ENCODE measurements at places on chromosomes 2 and 18.

- no peak for DNase-seq
Measured at GRCh38 chr2:238259061-238260020, 19.5 kb upstream of the HES6 start.

DNA sequence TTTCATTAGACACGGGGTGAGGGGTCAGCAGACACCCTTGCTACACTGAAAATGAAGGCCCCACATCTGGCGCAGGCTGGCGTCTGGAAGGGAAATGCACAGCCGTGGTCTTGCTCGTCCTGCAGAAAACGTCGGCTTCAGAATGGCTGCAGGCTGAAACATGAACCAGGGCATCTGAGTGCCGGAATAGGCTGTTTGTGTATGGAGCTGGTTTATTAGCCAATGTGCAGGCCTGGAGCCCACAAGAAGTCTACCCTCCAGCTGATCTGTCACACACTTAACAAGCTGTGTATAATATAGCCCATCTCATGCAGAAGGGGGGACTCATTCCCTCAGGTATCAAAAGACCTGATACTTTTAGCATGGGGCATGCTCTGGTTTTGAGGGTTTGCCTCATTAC is 153.4 kb upstream of the SOX11 start:
- DNase-seq = no peak

DNA sequence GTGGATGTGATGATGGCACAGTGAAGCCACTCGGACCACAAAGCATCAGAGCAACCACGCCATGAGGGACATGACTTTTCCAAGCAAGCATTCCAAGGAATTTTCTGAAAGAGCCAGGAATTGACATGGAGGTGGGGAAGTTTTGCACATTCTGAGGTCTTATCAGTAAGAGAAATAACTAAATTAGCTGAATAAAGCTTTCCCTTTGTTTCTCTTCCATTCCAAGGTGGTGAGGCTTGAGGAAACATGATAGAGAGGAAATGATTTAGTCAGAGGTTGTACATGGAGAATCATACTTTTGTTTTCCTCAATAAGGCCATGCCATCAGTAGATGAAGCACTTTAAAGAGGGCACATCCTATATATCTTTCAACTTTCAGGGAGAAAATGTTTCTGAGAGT is 115.7 kb upstream of the MMADHC start:
- DNase-seq = no peak

DNA sequence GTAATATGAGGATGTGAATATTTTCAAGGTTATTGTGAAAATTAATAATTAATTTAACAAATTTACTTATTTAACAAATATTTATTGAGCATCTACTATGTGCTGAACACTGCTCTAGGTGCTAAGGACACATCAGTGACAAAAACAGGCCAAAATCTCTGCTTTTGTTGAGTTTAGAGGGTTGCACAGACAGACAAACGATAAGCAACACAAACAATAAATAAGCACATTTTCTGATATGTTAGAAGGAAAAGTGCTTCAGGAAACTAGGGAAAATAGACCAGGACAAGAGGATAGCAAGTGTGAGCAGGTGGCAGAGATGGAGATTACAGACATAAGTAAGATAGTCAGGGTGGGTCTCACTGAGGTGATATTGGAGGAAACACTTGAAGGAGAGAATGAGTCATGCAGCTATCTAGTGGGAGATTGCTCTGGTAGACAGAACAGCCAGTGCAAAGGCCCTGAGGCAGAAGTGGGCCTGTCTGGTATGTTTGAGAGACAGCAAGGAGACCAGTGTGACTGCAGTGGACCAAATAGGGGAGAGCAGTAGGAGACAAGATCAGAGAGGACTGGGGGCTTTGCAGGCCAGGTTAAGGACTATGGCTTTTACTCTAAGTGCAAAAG is 38.3 kb downstream of the SFXN5 start:
- no peak for DNase-seq

- no peak for DNase-seq
Measured at GRCh38 chr18:75173738-75174137, 35.2 kb downstream of the PTGR3 start.

DNA sequence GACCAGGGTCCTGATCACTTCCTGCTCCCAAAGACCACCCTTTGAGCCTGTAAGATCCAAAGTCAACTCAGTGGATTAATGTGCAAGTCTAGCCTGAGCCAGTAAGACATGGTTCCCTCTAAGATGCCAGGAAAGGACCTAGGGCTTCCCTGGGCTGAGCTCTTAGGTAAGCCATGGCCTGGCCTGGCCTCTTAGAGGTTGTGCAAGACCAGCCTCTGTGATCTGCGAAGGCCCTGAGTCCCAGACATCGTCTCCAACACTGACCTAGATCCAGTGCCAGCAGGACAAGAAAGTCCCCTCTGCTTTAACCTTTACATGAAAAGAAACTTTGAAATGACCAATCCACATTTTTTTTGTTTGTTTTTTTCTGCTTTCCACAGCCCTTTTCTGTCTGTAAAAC is 73.6 kb upstream of the CYP1B1 start:
- no peak for DNase-seq

DNA sequence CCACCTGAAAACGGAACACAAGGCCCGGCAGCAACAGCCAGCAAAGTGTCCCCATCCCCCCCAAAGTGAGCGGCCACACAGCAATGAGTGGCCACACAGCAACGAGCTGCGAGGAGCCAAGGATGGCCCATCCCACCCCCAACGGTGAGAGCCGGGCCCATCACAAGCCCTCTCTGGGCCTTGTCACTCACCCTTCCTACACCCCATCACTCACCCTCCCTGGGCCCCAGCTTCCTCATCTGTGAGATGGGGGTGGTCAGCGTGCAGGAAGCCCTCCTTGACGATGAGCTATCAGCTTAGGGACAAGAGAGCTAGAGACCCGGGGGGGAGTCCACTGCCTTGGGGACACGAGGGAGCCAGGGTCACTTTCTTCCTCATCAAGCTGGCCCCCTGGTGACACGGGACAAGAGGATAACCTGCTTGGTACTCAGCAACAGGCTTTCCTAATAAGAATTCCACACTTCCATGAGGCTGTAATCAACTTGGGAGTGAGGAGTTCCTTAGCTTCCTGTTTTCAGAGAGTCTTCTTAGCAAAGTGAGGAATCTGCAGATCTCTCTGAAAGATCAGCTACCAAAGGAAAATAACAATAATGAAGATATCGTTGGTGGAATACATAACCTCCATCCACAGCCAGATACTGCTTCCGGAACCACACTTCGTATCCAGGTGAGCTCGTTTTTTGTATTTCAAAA is 92.8 kb downstream of the HDAC4 start:
- DNase-seq = no peak

- DNase-seq = no peak
Measured at GRCh38 chr18:27863780-27864430, 313.0 kb downstream of the CDH2 start.

DNA sequence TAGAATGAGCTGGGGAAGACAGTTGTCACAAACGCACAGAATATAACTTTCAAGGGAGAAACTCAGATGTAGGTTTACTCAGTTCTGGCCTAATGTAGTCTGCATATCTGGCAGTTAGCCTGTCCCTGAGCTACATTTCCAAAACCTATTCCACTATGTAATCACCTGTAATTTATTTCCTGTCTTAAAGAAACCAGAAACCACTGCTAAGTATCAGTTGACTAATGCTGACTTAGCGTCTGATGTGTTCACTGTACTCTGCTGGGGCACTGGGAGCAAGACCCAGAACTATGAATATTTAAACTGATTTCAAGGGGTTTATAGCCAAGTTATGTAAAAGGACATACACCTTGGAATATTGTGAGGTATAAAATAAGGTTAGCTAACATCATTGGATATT is 1995.2 kb upstream of the PIK3C3 start:
- DNase-seq = no peak

DNA sequence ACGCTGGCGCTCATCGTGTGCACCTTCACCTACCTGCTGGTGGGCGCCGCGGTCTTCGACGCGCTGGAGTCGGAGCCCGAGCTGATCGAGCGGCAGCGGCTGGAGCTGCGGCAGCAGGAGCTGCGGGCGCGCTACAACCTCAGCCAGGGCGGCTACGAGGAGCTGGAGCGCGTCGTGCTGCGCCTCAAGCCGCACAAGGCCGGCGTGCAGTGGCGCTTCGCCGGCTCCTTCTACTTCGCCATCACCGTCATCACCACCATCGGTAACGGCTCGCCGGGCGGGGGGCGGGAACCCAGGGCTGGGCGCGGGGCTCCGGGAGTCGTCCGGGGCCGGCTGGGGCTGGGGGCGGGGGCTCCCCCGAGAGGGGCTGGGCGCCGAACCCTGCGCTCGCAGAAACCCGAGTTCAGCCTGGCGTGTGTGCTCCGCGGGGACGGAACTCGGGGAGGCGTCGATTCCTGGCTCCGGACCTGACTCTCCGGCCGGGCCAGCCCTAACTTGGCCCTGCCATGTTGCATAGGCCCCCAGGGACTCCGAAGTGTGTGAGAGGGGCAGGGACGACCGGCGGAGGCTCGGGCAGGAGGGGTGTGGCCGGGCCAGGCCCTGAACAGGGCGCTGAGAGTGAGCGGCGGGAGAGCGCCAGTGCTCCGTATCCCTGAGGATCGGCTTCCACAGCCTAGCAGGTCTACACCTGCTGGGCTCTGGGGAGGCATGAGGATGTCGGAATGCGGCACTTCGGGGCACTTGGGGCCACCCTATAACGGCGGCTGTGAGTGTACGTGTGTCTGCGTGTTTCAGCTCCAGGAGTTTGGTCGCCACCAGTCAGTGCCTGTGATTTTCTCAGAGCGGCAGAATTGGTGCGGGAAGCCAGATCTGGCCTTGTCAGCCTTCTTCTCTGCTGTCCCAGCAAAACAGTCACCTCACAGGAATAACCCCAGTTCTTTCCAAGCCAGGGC is 651 bp downstream of the KCNK3 start:
- DNase-seq = no peak

GRCh38 chr2:85577063-85577385 is 362 bp upstream of the VAMP8 start:
- DNase-seq = no peak

GRCh38 chr2:237604960-237605359 is 14.4 kb upstream of the RAB17 start:
- DNase-seq = no peak

GRCh38 chr2:10525573-10526265 is 77.6 kb upstream of the ODC1 start:
- no peak for DNase-seq

- DNase-seq = no peak
Measured at GRCh38 chr2:166647935-166648334, 153.9 kb upstream of the SCN7A start.

DNA sequence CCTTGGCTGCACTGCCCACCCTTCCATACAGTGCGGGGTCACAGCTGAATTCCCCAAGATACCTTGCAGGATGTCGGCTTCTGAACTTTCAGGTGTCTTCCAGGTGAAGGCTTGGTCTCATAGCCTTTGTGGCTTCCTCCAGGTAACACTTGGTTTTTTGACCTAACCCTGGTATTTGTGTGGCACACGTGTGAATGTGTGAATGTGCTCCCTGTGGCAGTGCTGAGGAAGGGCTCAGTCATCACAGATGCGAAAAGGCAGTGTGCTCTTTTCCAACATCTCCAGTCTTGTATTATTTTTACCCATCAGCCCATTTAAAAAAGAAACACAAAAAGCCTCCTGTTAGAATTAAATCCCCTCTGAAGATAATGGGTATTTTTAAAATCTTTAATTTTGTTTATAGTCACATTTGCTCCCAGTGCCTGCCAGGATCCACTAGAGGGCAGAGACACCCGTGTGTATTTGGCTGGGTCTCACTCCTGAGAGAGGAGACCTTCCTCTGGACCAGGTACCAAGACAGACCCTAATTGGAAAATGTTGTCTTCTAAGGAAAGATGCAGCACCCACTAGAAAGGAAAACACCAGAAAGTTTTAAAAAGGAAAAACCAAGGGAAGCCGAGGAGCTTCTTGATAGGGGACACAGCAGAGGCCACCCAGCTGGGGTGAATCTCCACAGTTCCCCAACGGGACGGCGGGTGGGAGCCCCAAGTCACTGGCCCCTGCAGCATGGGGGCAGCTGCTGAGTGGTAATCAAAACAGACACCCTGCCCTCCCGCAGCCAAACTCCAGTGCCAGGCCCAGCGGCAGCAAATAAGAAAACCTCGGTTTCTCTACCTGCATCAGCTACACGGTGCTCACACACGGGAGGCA is 27.7 kb downstream of the FAM110C start:
- DNase-seq = no peak

DNA sequence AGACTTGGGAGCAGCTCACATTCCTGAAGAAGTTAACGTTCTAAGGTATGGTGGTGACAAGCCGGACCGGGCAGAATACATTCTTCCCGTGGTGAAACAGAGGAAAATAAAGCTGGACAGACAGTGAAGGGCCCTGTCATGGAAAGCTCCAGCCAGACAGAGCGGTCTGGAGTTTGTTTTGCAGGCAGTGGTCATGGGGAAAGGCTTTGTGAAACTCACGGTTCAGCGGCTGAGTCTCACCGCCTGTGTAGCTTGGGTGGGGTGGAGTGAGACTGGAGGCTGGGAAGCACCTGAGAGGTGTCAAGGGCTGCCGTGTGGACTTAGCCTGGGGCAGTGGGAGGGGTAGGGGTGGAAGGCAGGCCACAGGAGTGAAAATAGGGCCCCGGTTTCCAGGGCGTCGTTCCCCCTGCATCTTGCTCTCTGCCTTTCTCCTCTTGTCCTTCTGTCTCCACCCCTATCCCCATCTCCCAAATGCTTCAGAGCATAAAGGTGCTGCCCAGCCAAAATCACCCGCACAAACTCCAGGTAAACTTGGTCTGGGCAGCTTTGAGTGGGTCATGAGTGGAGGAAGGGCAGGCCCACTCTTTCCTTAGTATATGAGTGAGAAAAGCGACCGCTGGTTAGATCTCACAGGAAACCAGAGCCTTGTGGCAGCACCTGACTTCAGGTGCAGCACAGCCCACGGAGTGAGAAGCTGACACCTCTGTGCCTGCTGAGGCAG is 11.4 kb upstream of the SLC20A1 start:
- DNase-seq = no peak

- no peak for DNase-seq
Measured at GRCh38 chr18:23529604-23530003, 26.3 kb downstream of the RMC1 start.

- no peak for DNase-seq
Measured at GRCh38 chr2:96967436-96967835, 18.9 kb downstream of the FAM178B start.

DNA sequence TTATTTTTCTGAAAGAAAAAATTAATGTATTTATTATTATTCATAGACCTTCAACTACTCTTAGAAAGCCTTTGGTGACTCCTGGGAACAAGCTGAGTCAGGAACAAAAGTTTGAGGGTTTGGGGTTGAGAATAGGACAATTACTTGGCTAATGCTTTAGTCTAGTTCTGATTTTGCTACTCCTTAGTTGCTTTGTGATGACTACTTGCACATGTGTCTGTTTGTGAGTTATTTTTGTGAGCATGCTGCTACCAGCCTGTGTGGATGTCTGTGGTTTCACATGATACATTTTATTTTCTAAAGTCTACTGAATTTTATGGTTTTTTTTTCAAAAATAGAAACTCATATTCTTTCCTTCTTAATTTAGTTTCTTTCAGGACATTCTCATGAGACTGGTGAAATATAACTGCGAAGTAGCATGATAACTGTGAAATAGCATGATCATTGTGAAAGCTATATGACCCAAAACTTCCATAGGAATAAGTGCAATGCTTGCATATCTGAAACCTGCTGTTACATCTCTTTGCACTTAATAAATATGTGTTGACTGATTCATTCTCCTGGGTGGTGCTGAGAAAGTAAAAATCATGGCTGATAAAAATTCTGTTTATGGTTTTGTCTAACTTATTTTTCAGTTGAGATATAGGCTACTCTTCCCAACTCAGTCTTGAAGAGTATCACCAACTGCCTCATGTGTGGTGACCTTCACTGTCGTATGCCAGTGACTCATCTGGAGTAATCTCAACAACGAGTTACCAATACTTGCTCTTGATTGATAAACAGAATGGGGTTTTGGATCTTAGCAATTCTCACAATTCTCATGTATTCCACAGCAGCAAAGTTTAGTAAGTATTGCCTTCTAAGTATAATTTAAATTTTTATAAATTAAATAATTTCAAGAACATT is 17.9 kb upstream of the IL18R1 start:
- DNase-seq = no peak
